ENCODE measurements at places on chromosomes 12 and 14.

GRCh38 chr14:84036840-84037239 lies 1493.1 kb upstream of the FLRT2 start:
- no peak overlapping the region for H3K27ac ChIP-seq
- no peak for DNase-seq
- H3K4me1 ChIP-seq = no peaks in the 10 kb centered on the region

- H3K27ac ChIP-seq = no peak overlapping the region
- H3K36me3 ChIP-seq = no peaks in the 10 kb centered on the region
- H3K4me1 ChIP-seq = no peaks in the 10 kb centered on the region
- no peak overlapping the region for H3K4me3 ChIP-seq
- no peaks in the 10 kb centered on the region for H3K27me3 ChIP-seq
- peak; percentile 30 for DNase-seq
Observed at GRCh38 chr12:1880153-1880845, 38.2 kb downstream of the CACNA2D4 start.

GRCh38 chr14:69235708-69236107 lies 24.2 kb upstream of the GALNT16 start:
- no peaks in the 10 kb centered on the region for H3K4me1 ChIP-seq
- H3K27ac ChIP-seq = no peak overlapping the region
- DNase-seq = no peak
- no peak overlapping the region for H3K4me3 ChIP-seq

DNA sequence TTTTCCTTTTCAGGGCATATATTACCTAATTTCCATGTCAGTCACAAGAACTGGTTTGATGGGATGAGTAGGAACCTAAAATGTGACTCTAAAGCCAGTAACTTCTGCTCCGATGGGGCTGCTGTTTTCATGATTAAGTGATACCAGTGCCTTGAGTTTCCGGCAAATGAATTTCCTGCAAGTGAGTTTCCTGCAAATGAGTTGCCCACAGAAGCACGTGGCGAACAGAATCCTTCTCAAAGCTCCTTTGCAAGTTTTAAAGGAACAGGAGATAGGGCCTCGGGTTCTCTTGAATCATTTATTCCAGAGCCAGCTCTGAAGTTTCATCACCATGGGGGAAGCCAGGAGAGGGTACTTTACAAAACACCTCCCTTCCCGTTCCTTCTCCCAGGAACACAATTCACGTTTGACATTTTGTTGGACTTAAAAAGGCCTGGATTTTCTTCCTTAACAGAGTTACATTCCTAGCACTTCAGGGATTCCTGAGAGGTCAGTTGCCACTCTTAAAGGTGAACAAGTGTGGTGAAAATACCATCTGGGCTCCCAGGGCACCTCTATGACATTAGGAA lies 2.2 kb upstream of the PPTC7 start:
- H3K4me3 ChIP-seq = peak overlapping the region; percentile 95
- H3K27me3 ChIP-seq = no peaks in the 10 kb centered on the region
- H3K27ac ChIP-seq = peak overlapping the region; percentile 97
- H3K4me1 ChIP-seq = peaks cover 36% of the 10 kb centered on the region

DNA sequence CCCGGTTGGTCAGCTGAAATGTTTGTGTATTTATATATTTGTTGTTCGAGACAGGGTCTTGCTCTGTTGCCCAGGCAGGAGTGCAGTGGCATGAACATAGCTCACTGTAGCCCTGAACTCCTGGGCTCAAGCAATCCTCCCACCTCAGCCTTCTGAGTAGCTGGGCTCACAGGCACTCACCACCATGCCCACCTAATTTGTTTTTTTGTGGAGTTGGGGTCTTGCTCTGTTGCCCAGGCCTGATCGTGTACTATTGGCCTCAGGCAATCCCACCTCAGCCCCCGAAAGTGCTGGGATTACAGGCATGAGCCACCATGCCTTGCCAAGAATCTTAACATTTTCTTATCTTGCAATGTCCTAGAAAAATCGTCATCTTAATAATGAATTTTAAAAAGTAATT lies 3.3 kb downstream of the RAN start:
- no peak overlapping the region for H3K4me3 ChIP-seq
- H3K27ac ChIP-seq = no peak overlapping the region
- no peak for DNase-seq
- H3K4me1 ChIP-seq = peaks cover 20% of the 10 kb centered on the region

DNA sequence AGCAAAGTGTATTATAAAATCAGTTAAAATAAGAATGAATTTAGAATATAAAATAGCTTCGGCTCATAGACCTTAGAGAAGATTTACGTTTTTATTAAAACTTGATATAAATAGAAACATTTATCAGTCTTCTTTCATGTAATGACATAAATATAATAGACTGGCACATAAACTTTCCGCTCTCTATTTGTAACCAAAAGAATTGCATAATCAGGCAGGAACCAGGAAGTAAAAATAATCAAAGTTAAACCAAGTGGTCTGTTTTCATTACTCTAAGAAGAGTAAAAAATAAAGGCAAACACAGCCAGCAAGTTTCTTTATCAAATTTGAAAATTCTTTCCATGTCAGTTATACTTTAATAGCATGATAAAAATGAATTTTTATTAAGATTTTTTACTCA lies 46.3 kb upstream of the ATP2A2 start:
- peaks cover 29% of the 10 kb centered on the region for H3K4me1 ChIP-seq
- H3K36me3 ChIP-seq = no peaks in the 10 kb centered on the region
- DNase-seq = no peak
- no peaks in the 10 kb centered on the region for H3K27me3 ChIP-seq
- peak overlapping the region; percentile 62 for H3K27ac ChIP-seq
- peak overlapping the region; percentile 13 for H3K4me3 ChIP-seq

DNA sequence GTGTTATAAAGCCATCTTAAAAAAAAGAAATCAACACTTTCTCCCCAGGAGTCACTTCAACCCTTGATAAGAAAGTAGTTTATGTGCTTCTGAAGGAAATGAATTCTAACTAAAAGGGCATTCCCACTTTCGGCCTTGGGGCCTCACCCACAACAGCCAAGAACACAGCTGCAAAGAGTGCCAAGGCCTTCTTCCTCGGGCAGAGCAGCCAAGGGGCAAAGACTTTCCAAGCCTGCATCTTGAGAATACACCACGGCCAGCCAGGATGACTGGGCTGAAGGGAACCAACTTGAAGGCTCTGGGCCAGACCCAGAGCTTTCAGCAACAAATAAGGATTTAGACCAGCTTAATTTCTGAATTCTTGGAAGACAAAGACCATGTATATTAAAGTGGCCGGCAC lies 60.4 kb upstream of the FOXN3 start:
- peaks cover 3% of the 10 kb centered on the region for H3K4me1 ChIP-seq
- no peaks in the 10 kb centered on the region for H3K36me3 ChIP-seq
- no peak for DNase-seq
- no peaks in the 10 kb centered on the region for H3K27me3 ChIP-seq
- no peak overlapping the region for H3K4me3 ChIP-seq
- H3K27ac ChIP-seq = no peak overlapping the region

- no peaks in the 10 kb centered on the region for H3K27me3 ChIP-seq
- no peaks in the 10 kb centered on the region for H3K36me3 ChIP-seq
- peak overlapping the region; percentile 53 for H3K27ac ChIP-seq
- H3K4me3 ChIP-seq = no peak overlapping the region
- DNase-seq = no peak
- peaks cover 14% of the 10 kb centered on the region for H3K4me1 ChIP-seq
Observed at GRCh38 chr14:50018201-50018932, 98.0 kb downstream of the VCPKMT start.

- H3K36me3 ChIP-seq = no peaks in the 10 kb centered on the region
- no peaks in the 10 kb centered on the region for H3K27me3 ChIP-seq
- DNase-seq = no peak
- H3K4me1 ChIP-seq = no peaks in the 10 kb centered on the region
Observed at GRCh38 chr12:29241821-29242591, 92.9 kb downstream of the FAR2 start.

- peak overlapping the region; percentile 56 for H3K4me3 ChIP-seq
- no peaks in the 10 kb centered on the region for H3K27me3 ChIP-seq
- peak overlapping the region; percentile 82 for H3K27ac ChIP-seq
- DNase-seq = no peak
- H3K36me3 ChIP-seq = no peaks in the 10 kb centered on the region
- H3K4me1 ChIP-seq = peaks cover 59% of the 10 kb centered on the region
Observed at GRCh38 chr14:105168979-105169507, 467 bp upstream of the JAG2 start.

DNA sequence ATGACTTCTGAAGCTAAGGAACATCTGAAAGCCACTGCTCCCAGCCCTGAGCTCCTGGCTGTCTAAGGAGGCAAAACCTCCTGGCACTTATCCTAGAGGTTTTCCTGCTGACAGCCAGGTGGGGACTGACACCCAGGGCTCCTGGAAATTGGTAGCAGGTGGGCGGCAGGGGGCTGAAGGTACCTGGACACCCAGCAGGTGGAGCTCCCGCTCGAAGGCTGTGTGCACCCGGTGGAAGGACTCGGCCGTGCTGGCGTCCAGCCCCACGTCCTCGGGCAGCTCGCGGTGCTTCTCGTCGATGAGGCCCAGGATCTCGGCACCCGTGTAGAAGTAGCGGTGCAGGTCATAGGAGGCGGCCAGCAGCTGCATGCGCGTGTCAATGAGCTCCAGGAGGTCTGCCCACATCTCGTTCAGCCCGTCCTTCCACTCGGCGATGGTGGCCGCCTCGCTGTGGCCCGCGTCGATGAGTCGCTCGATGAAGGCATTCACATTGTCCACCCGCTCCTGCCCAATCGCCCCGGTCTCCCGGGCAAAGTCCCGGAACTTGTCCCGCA lies 68.2 kb downstream of the PLEKHG3 start:
- no peaks in the 10 kb centered on the region for H3K4me1 ChIP-seq
- no peak overlapping the region for H3K27ac ChIP-seq
- no peak for DNase-seq

DNA sequence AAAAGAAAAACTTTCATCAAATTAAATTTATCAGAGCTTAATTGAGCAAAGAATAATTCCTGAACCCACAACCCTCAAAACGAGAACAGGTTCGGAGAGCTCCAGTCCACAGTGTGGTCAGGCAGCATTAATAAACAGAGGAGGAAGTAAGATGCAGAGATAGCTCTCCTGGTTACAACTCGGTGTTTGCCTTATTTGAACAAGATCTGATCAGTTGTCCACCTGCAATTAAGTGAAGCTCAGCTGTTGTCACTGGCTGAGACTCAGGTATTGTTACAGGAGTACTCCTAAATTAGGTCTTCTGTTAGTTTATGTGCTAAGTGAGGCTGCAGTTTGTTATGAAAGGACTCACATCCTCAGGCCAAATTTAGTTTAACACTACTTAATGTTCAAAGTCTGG lies 451.4 kb upstream of the PDE3A start:
- DNase-seq = no peak
- H3K27ac ChIP-seq = no peak overlapping the region
- H3K36me3 ChIP-seq = no peaks in the 10 kb centered on the region
- no peaks in the 10 kb centered on the region for H3K4me1 ChIP-seq
- H3K4me3 ChIP-seq = no peak overlapping the region

DNA sequence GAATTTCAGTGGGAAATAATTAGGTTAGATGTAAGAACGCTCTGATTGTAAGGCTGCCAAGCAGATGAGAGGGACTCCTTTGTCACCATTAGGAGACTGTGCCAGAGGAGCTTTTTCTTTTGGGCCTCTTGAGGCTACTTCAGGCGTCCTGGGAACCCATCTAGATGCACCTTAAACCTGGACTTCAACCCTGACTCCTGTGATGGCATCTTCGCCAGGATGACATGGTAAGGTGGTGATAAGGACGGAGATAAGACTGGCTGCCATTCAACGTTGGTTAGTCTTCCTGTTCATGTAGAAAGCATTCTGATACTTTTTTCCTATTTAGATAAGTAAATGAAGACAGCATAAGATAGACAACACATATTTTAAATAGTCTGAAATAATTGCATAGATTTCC lies 36.3 kb downstream of the STK38L start:
- H3K36me3 ChIP-seq = no peaks in the 10 kb centered on the region
- peaks cover 37% of the 10 kb centered on the region for H3K4me1 ChIP-seq
- H3K4me3 ChIP-seq = no peak overlapping the region
- no peaks in the 10 kb centered on the region for H3K27me3 ChIP-seq
- no peak for DNase-seq
- no peak overlapping the region for H3K27ac ChIP-seq

GRCh38 chr12:22256041-22256441 lies 78.5 kb downstream of the ST8SIA1 start:
- no peak overlapping the region for H3K27ac ChIP-seq
- DNase-seq = no peak
- H3K27me3 ChIP-seq = no peaks in the 10 kb centered on the region
- H3K4me1 ChIP-seq = no peaks in the 10 kb centered on the region

DNA sequence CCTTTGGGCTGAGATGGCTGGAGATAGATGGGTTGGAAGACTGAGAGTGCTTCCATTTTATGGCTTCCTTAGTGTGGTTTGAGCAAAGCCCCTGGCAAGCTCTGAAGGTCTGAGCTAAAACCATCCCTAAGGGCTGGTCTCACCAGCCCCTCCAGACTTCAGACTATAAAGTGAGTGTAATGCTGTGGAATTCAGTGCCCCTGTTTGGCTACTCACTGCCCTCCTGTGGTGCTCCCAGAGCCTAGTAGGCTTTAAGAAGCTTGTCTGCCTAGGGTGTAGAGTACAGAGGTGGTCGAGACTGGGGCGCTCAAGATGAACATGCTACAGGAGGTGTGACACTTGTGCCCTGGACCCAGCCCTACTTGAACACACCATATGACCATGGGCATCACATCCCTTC lies 246.7 kb upstream of the FKBP4 start:
- H3K36me3 ChIP-seq = no peaks in the 10 kb centered on the region
- no peak overlapping the region for H3K27ac ChIP-seq
- no peaks in the 10 kb centered on the region for H3K4me1 ChIP-seq

GRCh38 chr12:61869796-61870195 lies 390.4 kb upstream of the USP15 start:
- no peak overlapping the region for H3K27ac ChIP-seq
- DNase-seq = no peak
- no peak overlapping the region for H3K4me3 ChIP-seq
- no peaks in the 10 kb centered on the region for H3K27me3 ChIP-seq
- H3K36me3 ChIP-seq = no peaks in the 10 kb centered on the region

GRCh38 chr12:91654087-91654486 lies 471.5 kb upstream of the DCN start:
- no peak overlapping the region for H3K4me3 ChIP-seq
- no peak overlapping the region for H3K27ac ChIP-seq
- H3K36me3 ChIP-seq = no peaks in the 10 kb centered on the region

- H3K27me3 ChIP-seq = no peaks in the 10 kb centered on the region
- no peak overlapping the region for H3K27ac ChIP-seq
- no peaks in the 10 kb centered on the region for H3K4me1 ChIP-seq
- DNase-seq = no peak
- H3K36me3 ChIP-seq = no peaks in the 10 kb centered on the region
- H3K4me3 ChIP-seq = no peak overlapping the region
Observed at GRCh38 chr12:31297572-31298514, 28.1 kb downstream of the SINHCAF start.

GRCh38 chr12:2172491-2173214 lies 119.9 kb downstream of the CACNA1C start:
- H3K4me1 ChIP-seq = no peaks in the 10 kb centered on the region
- no peak overlapping the region for H3K27ac ChIP-seq
- H3K36me3 ChIP-seq = no peaks in the 10 kb centered on the region
- peaks cover under 1% of the 10 kb centered on the region for H3K27me3 ChIP-seq
- no peak overlapping the region for H3K4me3 ChIP-seq
- no peak for DNase-seq

All from psoas muscle (tissue), 8 donors.